ENCODE measurements at places on chromosomes 3 and 15.

GRCh38 chr15:101795455-101795854 is 7.9 kb upstream of the OR4F6 start:
- DNase-seq = no peak

DNA sequence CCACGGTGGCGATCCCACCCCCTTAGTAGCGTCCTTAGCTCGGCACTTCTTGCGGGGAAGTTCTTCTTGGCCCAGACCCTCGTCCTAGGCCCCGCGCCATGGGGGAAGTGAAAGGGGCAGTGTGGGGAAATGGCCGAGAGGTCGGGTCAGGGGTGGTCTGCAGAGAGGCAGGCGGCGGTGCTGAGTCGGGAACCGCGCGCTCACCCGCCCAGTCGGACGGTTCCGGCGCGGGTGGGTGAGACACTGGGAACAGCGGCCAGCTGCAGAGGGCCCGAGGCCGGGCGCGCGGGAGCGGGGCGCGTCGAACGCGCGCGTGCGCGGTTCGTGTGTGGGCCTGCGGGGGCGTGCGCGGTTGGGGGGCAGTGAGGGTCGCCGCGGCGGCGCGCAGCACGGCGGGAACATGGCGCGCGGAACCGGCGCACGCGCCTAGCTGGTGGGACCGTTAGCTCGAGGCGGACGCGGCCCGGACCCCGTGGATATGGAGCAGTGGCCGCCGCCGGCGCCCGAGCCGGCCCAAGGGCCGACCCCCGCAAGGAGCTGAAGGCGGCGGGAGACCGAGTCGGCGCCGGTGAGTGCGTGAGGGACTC is 246.9 kb downstream of the GOLGA6L6 start:
- DNase-seq = peak; percentile 2

- DNase-seq = peak; percentile 79
These were observed 107.7 kb downstream of the CHCHD4 start for GRCh38 chr3:14016900-14017475.

DNA sequence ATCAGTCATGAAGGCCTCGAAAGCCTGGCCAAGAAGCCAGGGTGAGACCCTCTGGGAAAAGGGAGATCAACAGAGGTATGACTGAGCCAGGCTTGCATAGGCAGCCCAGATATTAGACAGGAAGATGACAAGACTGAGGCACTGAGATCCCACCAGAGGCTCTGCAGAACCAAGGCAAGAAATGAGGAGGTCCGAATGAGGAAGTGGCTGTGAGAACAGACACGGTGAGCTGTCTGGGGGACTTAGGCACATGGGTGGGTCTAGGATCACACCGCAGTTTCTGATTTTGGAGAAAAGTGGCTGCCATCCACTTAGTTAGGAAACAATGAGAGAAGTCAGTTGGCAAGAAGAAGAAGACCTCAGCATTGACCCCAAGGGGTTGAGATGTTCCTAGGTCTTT is 31.5 kb upstream of the PRSS50 start:
- DNase-seq = no peak

- DNase-seq = no peak
These were observed 64.6 kb downstream of the MYO5A start for GRCh38 chr15:52464040-52464439.

- DNase-seq = no peak
These were observed 629.5 kb upstream of the KCNMB2 start for GRCh38 chr3:177906578-177907229.

DNA sequence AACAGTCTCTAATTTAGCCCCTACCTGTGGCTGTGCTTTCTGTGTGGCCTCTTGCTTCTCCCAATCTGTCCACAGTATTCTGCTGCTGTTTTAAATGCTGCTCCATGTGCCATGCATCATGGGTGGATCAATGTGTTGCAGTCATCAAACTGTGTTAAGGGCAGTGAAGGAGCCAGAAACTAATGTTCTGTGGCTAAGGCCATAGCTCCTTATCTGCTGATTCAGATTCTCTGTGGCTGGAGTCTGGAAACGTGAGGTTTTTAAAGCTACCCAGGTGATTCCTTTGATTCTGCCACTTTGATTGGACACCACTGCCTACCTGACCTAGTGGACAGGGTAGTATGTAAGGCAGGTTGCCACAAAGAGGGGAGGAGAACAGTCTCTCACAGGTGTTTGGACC is 44.8 kb downstream of the MORC1 start:
- DNase-seq = no peak

DNA sequence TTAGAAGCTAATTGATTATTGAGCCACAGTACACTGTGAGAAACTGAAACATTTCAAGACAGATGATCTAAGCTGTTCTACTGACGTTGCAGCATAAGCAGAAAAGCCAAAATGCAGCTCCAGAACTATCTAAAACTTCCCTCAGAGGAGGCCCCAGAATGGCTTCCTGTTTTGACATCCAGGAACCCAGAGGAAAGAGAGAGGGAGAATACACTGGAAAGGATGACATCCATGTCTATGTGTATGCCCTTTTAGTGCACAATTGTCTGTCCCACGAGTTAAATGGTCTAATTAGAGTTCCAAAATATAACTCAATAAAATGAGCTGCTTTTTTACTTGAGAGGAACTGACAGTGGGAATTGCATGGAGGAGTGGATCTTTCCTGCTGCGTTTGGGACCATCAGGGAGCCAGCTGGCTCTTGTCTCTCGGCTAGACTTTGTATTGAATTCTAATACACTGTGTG is 688.1 kb downstream of the ZNF385D start:
- DNase-seq = no peak

DNA sequence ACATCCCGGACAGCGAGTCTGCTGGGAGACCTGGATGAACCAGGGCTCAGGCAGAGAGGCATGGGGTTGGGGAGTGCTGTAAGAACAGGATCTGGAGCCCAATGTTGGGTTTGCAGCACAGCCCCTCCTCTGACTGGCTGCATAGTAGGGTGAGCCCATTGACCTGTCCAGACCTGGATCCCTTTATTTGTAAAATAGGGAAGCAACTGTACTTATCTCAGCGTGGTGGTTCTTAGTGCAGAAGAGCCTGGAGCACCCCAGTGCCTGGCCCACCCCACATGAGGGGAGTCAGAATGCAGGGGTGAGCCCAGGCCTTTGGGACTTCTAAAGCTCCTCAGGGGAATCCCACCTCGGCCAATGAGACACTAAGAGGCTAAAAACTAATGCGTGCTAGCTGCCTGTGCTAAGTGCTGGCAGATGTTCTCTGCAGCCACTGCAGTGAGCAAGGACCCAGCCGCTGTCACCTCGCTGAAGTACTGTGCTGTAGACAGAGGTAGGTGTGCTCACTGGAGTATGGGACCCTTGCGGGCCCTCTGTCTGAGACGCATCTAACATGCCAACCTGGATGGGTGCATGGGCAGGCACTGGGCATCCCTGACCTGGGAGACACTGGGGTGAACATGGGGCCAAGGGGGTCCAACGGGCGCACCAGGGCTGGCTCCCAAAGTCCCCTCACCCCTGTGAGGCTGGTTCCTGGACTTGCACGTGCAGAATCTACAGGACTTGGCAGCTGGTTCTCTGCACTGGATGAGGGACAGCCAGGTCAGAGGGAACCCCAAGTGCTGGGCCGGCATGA is 95.6 kb downstream of the ATP10A start:
- no peak for DNase-seq

DNA sequence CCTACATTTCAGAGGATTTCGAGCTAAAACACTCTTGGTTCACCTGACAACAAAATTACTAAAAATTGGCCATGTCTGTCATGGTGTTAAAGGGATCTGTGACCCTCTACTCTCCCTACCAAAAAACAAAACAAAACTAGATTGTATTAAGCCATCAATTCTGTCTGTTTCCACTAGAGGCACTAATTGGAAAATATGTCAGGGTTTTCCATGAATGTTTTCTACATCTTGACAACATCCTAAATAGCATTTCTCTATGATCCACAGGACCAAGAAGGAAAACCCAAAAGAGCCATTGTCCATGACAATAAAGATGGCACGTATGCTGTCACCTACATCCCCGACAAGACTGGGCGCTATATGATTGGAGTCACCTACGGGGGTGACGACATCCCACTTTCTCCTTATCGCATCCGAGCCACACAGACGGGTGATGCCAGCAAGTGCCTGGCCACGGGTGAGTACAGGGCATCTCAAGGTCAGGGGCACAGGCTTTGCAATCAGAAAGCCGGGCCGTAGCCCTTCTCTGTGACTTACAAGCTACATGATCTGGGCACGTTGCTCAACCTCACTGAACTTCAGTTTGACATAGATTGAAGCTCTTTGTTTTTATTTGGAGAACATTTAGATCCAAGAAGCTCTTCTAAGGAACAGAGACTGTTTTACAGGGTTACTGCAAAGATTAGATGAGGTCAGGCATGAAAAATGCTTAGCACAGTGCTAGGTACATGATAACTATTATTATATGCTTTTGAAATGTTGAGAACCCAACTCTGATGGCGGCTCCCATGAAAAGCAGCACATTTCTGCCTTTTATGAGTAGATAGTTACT is 74.8 kb downstream of the DNASE1L3 start:
- no peak for DNase-seq

GRCh38 chr15:45089712-45090373 is 24.1 kb downstream of the DUOX2 start:
- no peak for DNase-seq

DNA sequence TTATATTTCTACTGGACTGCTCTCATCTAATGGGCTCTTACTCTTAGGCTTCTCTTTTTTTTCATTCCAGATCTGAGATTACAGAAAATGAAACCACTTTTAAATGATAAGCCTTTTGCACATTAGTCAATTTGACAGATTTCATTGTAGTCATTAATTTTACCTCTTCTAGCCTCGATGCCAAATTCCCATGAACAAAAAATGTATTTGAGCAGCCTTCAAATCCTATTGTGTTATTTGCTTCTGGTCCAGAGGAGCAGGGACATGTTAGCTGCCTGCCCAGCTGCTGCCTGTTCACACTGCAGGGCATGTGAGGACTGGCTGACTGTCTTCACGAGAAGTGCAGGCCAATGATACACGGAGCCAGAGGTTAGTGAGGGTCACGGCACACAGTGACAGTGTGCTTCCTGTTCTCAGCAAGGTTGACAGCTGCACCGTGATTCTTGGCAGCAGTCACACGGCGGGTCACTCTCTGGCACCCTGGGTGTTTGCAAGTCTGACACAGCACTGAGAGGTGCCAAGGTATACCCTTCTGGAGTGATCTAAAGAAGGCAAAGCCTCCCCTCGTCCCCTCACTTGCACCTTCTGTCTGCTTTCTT is 40.8 kb downstream of the KAT2B start:
- DNase-seq = peak; percentile 0

DNA sequence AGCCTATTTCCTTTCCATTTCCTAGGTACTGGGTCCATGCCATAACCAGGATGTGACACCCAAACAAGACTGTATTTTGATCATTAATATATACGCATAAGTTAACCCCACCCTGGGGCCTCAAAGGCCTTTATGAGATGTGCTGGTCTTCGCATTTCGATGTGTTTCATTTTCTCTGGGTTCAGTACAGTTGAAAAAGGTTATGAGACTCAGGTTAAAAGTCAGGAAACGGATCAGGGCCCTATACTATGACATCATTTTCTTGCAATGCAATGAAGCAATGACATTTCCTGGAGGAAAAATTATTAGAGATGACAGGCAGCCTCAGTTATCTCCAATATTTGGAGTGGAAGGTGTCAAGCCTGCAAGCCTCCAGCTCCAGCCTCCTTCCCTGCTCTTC is 31.7 kb downstream of the TMEM212 start:
- DNase-seq = no peak

- no peak for DNase-seq
These were observed 100.2 kb upstream of the FAM3D start for GRCh38 chr3:58766587-58767282.

GRCh38 chr3:29312960-29313452 is 32.1 kb downstream of the RBMS3 start:
- no peak for DNase-seq

DNA sequence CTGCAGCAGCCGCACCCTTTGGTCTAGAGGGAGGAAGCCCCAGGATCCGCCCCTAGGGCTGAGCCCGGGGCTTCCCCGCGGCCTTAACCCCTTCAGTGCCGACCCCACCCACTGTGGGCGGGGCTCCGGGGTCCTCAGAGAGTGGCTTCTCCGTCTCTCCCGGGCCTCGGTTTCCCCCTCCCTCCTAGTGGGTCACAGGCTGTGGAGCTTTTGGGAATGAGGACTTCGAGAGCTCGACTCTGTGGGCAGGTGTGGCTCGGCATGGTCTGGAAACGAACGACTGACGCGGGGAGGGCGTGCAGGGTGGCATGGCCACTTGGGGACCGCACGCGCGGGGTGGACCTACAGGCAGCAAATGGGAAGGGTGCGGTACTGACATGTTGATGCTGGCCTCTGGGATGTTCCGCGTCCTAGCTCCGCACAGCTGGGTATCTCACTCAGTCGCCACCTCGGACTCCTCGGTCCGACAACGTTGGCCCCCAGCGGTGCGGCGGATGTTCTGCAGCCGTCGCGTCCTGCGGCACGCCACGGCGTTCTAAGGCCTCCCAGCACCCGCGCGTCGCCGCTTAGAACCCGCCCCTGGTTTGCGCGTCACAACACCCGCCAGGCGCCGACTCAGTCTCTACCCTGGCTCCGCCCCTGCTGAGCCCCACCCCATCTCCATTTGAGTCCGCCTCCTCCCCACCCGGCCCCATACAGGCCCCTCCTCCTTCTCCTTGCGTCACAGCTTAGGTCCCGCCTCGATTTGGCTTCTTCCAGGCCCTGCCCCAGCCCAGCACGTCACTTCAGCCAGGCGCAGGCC is at the start of the genes HYAL3 and NAA80:
HYAL3 (minus strand) TSS at position 570 of the 802 bp plus-strand sequence. CDS start 3,803 bp downstream, outside the sequence.
NAA80 (minus strand) TSS at position 570 of the 802 bp plus-strand sequence. CDS start 1,942 bp downstream, outside the sequence.
- peak; percentile 94 for DNase-seq

GRCh38 chr3:73601481-73601880 is 23.3 kb downstream of the PDZRN3 start:
- DNase-seq = no peak

DNA sequence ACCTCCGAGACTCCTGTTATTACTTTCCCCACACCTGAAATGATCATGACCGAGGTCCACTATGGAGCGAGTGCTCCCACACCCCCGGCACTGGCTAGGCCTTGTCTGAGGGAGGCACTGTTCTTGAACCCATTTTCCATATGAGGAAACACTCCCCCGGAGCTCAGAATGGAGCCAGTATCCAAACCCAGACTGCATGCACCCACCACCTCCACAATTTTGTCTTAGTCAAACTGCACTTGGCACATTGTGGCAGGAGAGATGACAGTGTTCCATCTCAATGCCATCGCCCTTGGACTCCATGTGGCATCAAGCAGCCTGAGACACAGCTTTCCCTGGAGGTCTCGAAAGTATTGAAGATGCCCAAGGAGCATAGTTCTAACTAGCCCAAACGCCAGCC is 154.1 kb downstream of the NUP210 start:
- no peak for DNase-seq

DNA sequence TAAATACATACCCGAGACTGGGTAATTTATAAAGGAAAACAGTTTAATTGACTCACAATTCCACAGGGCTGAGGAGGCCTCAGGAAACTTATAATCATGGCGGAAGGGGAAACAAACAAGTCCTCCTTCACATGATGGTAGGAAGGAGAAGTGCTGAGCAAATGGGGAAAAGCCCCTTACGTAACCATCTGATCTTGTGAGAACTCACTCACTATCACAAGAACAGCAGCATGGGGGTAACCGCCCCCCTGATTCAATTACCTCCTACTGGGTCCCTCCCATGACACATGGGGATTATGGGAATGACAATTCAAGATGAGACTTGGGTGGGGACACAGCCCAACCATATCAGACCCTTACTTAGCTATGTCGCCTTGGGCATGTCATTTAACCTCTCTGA is 27.7 kb downstream of the SCG3 start:
- DNase-seq = no peak
